ENCODE measurements at places on chromosomes 6 and 20.
A peak's percentile ranks its signal among the peaks of the same experiment; 100 is the strongest.

- DNase-seq: peak; percentile 57
These were observed 24.6 kb upstream of the CEP162 start for GRCh38 chr6:84251891-84252539.

- peak; percentile 23 for DNase-seq
These were observed 3.1 kb downstream of the LRP11 start for GRCh38 chr6:149860834-149861602.

DNA sequence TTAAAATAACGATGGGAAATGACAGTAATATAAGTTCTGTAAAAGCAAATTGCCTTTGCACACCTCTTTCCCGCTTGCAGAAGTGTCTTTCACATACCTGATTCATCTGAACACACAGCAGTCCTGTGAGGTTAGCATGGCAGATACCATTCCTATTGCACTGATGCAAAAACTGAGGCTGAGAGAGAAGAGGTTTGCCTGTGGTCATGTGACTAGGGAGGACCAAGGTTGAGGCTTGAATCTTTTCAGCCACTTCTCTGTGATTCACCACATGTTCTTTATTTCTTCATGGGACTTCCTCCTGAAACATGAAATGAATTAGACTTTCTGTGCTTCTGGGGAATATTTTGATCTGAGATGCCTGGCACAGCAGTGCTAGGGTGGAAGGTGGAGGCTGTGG is 92.9 kb downstream of the VEGFA start:
- DNase-seq: no peak

GRCh38 chr6:105596284-105596755 is 193.4 kb upstream of the PREP start:
- peak; percentile 87 for DNase-seq

- DNase-seq: peak; percentile 74
These were observed 604.7 kb downstream of the RFPL4B start for GRCh38 chr6:112951829-112952228.

DNA sequence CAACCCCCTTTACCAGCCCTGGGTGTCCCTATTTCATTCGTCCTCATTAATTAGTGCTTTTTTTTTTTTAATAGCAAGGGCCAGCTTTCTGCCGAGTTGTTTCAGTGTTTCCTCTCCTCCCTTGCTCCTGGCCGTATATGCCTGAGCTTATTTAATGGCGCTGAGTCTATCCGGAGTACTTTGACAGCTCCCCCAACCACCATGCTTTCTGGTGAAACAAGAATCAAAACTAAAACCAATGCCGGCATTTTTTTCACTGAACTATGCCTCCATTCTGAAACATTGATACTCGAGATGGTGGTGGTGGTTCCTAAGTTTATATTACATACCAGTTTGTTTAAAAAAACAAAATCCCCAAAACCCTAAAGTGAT is 1.2 kb downstream of the DCBLD1 start:
- peak; percentile 46 for DNase-seq

DNA sequence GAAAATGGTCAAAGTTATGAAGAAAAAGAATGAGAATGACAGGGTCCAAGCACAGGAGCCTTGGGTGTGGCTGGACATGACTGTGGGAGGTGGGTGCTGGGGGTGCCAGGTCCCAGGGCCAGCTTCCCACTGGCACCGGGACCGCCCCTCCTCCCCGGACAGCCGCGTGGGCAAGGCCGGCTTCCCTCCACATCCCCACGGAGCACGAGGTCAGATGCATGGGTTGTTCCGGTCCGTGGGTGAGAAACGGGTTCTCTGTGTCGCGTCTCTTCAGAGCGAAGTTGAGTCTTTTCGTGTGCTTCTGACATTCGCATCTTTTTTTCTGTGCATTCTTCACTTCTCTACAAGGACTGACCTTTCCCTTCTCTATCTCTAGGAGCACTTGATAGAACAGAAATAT is 30.1 kb downstream of the KIF25 start:
- DNase-seq: no peak

- no peak for DNase-seq
These were observed 84.5 kb upstream of the RIN2 start for GRCh38 chr20:19673575-19673974.

GRCh38 chr6:89291256-89291819 is 23.8 kb downstream of the GABRR2 start:
- no peak for DNase-seq

DNA sequence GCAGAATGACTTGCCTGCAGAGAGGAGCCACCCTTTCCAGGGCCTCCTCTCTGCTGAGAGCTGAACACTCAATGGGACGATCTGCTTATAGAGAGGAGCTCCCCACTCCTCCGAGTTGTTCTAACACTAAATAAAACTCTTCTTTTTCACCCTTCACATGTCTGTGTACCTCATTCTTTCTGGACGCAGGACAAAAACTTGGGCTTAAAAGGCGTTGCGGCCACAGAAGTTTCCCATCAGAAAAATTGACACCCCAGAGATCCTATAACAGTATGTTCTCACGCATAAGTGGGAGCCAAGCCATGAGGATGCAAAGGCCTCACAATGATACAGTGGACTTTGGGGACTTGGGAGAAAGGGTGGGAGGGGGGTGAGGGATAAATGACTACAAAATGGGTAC is 121.2 kb downstream of the GMPR start:
- DNase-seq: no peak

DNA sequence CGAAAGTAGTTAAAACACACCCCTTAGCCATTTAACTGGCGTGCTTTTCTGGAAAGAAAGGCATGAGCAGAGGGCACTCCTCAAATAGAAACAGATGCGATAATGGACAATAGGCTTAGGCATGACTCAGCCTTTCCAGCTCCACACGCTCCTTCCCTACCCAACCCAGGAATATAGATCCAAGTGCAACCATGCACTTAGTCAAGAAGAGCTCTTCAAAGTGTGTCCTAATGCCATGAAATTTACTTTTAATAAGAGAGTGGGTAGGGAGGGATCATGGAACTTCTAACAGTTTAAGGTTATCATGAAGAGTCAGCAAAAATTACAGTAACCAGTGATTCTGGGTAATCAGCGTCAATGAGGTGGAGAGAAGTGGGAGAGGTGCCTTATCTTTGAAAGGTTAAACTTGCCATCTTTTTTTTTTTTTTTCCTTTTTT is 2.4 kb upstream of the EFHC1 start:
- peak; percentile 94 for DNase-seq

GRCh38 chr6:38973178-38974057 is 75.2 kb upstream of the GLP1R start:
- peak; percentile 75 for DNase-seq

Data from fibroblast of pulmonary artery (primary cell).